ENCODE measurements at places on chromosomes 5 and 9. TPM values are rescaled to one million over a fixed set of nuclear protein-coding genes. Genes with fewer than 3 reads are reported as not detected.

DNA sequence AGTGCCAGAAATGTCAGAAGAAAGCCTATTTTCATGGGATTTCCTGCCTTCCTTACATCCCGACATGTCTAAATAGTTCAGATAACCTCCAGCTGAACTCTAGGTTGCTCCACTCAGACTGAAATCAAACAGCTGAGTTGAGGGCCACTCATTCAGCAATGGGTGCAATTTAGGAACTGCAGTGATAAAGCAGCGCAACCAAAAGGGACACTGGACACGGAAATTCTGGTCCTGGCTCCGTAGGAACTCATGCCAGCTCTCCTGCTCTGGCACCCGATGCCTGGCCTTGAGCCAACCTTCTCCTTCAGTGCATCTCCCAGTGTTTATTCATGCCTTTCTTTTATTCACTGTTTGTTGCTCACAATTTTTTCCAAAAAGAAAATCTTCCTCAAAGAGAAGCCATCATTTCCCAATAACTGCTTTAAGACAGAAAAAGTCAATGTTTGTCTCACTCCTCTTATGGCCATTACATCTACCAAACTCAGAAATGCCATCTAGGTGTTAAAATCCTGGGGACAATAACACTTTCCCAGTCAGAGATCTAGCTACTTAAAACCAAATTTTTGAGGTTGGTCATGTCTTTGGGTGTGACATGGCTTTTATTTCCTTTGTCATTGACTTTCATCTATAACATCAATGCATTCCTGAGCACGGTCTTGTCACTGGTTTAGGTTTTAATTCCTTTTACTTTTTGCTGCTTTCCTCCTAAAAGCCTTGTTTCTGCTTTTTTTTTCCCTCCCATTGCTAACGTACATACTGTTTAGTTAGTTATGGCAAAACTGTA is 126.9 kb downstream of the PDE4D start:
- DNase-seq = no peak

DNA sequence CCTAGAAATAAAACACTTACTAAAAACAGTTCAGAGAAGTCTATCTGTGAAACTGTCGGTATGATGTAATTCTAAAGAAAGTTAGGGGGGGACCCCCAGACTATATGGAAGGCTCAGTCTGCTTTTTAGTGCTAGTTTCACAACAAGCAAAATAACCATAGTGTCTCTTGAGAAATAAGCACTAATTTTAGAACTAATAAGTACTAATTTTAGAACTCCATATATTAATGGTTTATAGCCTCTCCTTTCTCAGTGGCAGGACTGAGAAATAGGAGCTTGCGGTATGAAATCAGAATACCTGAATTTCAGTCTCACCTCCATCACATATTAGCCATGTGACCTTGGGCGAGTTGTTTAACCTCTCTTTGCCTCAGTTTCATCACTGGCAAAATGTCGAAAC is 1.4 kb upstream of the PHF24 start:
- DNase-seq = no peak

DNA sequence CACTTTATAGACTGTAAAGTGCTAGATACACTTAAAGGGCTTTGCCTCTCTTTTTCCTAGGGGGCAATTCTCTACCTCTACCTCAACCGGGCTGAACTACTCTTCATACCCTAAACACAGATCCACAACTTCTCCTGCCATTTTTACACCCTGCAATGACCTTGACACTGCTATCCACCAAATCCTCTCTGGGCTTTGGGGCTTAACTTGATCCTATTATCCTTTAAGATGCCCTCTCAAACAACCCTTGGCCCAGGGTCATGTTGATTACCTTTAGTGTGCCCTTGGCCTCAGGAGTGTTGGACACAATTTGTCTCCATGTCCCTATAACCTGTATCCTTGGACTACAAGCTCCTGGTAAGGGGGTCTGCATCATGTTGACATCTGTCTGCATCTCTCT is 19.5 kb downstream of the ANXA6 start:
- DNase-seq = no peak

GRCh38 chr5:170651604-170652277 is 131.8 kb upstream of the GABRP start:
- no peak for DNase-seq

GRCh38 chr5:133408322-133408721 is 204.0 kb downstream of the FSTL4 start:
- DNase-seq = no peak

DNA sequence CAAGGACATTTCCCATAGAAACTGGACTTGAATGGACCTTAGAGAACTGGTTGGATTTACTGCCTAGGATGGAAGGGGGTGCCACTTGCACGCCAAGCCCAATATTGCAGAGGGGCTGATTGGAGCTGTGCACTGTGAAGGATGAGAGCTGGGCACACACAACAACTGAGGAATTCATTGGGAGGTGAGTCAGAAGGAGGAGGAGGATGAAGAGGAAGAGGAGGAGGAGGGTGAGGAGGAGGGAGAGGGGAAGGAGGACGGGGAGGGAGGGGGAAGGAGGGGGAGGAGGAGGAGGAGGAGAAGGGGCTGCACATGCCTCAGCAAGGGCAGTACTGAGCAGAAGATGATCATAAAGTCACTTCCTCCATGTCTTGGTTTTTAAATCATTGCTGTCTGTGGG is 5.7 kb upstream of the ICE1 start:
- no peak for DNase-seq

GRCh38 chr5:118533156-118533555 is 455.2 kb downstream of the DTWD2 start:
- no peak for DNase-seq

Gene SLC25A2
- total RNA-seq = 0.74 TPM

- no peak for DNase-seq
These were observed 81.6 kb upstream of the ANKH start for GRCh38 chr5:14953075-14953607.

Gene SMIM33
- 0.54 TPM for total RNA-seq

DNA sequence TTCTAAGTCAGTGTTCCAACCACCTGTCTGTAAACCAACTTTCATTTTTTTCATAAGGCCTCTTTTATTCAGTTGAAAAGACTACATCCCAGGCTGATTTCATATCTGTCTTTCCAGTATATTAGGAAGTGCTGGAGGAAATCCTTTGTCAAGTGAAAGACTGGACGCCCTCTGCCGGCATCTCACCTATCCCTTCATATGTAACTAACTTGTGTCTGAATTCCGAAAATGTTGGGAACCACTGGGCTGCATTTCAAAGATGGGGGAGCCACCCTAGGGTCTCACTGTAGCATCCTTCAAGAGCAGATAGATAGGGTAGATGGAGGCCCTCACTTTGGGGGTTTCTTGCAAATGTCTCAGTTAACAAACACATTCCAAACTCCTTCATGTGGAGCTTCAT is 569.8 kb downstream of the CTNND2 start:
- no peak for DNase-seq

Gene KCNN2
- total RNA-seq = not detected

- no peak for DNase-seq
These were observed 74.4 kb upstream of the ATP10B start for GRCh38 chr5:160926428-160926827.

- DNase-seq = no peak
These were observed 600.2 kb upstream of the TLE4 start for GRCh38 chr9:78971540-78971939.

DNA sequence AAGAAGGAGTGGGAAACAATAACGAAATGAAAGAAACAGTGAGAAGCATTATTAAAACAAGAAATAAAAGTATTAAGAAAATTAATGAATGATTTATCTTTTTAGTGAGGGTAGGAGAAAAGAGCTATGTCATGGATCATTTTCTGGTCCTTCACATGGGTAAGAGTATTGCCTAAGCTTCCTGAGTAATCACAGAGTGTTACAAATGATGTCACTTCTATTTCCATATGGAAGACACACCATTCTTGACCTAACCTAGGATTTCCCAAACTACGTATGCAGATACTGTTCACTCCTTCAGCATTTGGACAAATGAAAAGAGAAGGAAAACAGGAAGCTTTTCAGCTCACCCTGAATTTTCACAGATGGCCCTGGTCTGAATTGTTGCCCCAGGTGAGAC is 3.3 kb upstream of the TSLP start:
- no peak for DNase-seq

GRCh38 chr5:154683101-154683880 is 71.9 kb upstream of the LARP1 start:
- no peak for DNase-seq

Gene ZNF483
- 22.1 TPM for total RNA-seq

DNA sequence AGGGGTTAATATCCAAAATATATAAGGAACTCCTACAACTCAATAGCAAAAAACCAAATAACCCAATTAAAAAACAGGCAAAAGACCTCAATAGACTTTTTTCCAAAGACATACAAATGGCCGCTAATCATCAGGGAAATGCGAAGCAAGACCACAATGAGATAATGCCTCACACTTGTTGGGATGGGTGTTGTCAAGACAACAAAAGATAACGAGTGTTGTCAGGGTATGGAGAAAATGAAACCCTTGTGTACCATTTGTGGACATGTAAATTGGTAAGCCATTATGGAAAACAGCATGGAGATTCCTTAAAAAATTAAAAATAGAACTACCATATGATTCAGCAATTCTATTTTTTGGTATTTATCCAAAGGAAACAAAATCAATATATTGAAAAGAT is 620.2 kb downstream of the ACTL7B start:
- no peak for DNase-seq

DNA sequence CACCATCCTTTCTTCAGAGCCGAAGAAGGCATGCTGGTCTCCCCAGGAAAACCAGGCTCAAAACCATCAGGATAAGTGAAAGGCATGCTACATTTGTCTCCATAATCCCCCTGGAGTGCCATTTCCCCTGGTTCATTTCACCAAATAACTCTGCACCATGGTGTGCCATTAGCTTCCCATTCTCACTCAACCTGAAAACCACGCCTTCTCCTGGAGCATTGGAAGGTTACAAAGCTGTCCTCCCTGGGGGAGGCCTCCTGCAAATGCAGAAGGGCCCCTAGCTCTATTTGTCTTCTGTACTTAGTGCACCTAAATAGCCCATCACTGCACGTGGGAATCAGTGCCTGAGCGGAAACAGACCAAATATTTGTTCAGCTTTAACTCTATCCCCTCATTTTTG is 90.2 kb upstream of the ICE1 start:
- no peak for DNase-seq

- no peak for DNase-seq
These were observed 79.4 kb downstream of the PALM2AKAP2 start for GRCh38 chr9:109859447-109859846.

DNA sequence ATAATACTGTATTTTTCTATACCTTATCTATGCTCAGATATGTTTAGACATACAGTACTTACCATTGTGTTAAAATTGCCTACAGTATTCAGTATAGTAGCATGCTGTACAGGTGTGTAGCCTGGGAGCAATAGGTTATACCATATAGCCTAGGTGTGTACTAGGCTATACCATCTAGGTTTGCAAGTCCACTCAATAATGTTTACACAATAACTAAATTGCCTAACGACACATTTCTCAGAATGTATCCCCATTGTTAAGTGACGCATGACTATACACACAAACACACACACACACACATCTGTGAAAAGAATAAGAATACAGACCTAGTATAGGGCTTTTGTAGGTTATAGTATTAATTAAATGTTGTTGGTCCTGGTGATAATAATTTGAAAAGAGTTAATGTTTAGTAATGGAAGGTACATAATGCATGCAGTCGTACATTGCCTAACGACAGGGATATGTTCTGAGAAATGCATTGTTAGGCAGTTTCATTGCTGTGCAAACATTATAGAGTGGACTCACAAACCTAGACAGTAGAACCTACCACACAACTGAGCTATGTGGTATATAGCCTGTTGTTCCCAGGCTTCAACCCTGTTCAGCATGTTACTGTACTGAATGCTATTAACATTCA is 13.6 kb downstream of the TDRD7 start:
- DNase-seq = no peak

Gene PDGFRB
- total RNA-seq = not detected

Gene PRRT1B
- total RNA-seq = not detected

DNA sequence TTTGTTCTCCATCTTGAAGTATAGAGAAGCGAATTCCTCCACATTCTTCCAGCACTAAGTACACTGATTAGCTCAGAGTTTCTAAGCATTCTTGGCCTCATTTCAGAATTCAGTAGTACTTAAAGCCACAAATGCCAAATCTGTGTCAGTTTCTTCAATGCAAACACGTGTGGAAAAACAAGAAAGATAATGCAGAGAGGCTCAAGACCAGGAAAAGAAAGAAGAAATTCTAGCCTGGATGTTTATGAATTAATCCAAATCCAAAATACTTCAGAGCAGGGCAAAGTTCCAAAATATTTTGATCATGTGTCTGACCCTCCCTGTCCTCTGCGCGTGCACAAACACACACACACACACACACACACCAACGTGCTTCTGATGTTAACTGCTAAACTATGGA is 457.6 kb downstream of the SLCO4C1 start:
- no peak for DNase-seq

DNA sequence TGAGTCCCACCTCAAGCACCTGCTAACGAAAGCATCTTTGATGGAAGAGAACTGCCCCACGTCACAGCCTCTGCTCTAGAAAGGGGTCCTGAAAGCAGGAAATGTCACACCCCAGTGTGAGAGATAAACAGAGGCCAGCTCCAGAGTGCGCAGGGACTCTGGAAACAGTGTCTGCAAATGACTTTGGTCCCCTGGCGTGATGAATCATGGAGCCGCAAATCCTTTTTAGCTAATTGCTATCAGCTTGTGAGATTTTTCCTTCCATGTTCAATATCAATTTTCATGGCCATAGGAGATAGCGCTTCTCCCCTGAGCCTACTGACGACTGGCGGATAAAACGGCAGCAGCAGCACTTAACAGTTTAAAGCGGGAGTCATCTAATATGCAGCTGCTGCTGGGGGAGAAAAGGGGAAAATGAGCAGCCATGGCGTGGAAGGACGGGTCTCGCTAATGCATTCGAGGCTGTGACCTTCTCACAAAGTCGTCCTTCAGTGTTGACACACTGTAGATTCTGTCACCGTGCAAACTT is 209.6 kb upstream of the IRX1 start:
- DNase-seq = no peak

DNA sequence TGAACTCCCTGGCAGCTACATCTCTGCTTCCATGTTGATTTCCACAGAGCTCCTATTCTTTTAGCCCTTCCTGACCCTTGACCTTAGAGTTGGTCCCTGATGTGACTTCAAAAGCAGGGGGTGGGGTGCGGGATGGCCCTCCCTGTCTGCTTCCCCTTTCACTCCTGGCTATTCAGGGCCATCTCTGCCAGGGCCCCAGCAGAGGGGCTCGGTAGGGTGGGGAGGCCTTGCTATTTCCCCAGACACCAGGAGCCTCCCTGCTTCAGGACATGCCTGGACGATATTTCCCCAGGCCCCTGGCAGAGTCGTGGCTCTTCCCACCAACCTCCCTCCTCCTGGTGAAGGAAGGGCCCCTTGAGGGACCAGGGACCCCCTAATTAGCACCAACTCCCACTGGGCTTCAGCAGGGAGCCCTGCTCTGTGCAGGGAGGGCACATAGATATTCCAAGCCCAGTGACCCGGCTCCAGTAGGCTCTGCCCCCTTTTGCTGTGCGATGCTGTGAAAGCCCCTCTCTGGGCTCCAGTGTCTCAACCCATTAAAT is 17.3 kb downstream of the CORO2A start:
- DNase-seq = no peak

DNA sequence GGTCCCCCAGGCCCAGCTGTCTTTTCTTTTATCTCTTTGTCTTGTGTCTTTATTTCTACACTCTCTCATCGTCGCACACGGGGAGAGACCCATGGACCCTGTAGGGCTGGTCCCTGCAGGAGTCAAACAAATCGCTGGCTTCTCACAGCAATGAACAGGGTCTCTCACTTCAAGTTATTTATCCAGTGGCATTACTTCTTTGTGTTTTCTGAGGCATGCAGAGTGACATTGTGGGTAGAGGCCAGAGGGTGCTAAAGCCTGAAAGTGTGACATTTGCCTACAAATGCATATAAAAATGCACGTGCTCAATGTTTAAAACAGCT is 127.6 kb downstream of the ST8SIA4 start:
- no peak for DNase-seq

Gene MYMK
- total RNA-seq = not detected

Gene HSD17B3
- 1.5 TPM for total RNA-seq

Gene CEMIP2
- total RNA-seq = 407 TPM

All from CD4-positive, CD25-positive, alpha-beta regulatory T cell (primary cell).